CD4-positive, alpha-beta T cell treated with Interleukin-6 for 4 hours (primary cell): ENCODE measurements at places on chromosomes 3 and 15.

- DNase-seq, result no peak
These were observed 132.7 kb downstream of the ATP8B4 start for GRCh38 chr15:49986326-49986725.

DNA sequence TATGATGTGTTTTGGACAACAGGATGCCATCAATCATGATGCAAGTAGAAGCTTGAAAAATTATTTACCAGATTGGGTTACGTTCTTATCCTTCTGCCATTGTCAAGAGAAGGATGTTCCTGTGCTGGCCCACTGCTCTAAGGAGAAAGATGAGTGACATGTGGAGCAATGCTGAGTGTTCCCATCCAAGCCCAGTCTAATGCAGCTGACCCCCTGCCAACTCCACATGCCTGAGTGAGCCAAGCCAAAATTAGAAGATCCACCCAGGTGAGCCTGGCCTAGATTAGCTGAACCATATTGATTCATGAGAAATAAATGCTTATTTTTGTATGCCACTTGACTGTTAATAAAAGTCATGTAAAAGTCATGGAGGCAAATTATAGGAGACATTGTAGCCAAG lies 446.5 kb downstream of the CNTN3 start:
- no peak for DNase-seq

DNA sequence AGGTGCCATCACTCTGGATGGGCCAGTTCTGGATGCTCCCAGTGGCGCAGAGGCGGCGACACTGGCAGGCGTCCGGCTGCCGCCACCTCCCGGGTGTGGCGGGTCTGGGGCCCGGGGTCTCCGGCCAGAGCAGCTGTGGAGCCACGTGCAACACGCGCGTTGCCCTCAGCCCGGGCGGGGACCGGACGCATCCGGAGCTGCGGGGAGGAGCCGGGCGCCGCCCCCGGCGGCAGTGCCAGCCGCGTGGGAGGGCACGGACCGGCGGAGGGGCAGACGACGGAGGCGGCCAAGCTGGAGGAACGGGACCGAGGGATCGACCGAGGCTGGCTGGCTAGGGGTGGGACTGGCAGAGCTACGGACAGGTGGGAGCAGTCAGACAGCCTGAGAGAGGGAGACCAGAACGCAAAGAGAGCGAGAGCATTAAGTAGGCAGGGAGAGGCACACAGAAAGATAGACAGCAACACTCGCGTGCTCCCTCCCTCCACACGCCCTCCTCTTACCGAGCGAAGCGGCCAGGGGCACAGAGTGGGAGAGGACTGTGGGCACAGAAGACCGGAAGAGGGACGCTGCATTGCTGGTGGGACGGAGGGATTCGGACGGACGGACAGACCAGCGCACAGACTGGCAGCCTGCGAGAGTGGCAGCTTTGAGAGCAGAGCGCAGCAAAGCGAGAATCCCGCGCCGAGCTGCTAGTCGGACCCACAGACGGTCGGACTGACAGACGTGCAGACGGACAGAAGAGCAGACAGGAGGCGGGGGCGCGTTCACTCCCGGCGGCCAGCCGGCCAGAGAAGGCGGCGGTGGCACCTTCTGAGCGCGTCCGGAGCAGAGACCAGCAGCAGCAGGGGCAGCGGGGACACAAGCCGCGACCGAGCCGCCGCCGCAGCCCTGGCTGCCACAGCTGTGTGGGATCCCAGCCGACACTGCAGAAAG lies at the start of gene ARPP21:
ARPP21 (plus strand) TSS at position 272 of the 933 bp plus-strand sequence. CDS start 42,227 bp downstream, outside the sequence.
- DNase-seq, result no peak

DNA sequence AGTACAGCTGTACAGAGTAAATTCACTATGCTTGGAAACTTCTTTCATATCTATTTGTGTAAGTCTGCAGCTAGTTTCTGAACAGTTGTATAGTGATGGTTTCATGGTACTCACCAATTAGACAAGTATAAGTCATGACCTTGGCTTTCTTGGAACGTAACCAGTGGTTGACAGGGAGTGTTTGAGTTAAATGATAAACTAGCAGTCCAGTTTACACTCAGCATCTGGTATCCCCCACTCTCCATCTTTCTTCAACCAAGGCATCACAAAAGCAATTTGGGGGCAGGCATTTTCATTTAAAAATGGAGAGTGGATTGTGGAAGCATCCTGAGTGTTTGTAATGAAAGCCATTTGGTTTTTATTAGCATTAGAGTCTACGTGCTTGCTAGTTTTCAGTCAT lies 26.0 kb downstream of the MME start:
- DNase-seq, result no peak

DNA sequence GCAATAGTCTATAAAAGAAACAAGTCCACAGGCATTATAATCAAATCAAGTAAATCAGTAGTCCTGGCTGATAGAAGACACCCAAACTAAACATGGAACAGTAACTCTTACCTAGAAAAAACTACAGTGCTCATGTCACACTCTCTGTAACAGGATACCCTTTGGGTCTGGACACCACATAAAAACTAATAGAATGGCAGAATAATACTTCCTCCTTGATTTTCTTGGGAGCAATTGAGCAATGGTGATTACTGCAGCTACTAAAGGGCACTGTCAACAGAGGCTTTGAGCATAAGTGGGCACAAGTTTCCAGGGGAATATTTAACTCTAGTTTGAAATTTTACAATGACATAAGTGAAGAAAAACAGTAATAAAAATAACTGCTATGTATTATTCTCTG lies 59.5 kb downstream of the GLB1 start:
- DNase-seq, result no peak

- DNase-seq, result no peak
These were observed 45.8 kb upstream of the FSIP1 start for GRCh38 chr15:39828374-39828931.

DNA sequence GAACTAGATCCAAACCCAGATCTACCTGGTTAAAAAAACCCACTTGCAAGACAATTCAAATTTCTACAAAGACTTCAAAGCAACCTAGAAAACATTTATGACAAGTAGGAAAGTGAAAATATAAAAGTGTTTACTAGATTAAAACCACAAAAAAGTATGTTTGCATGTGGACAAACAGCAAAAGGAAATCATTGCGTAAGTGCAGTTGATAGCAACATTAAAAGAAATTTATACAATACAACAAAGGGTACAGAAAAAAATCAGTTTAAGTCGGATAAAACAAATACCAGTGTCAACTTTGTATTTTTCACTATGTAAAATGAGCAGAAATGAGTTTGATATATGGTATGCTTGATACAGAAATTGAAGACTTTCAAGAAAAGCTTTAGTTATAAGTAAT lies 2.6 kb downstream of the EIF5A2 start:
- DNase-seq, result no peak

GRCh38 chr15:60529332-60529731 lies 50.4 kb upstream of the ICE2 start:
- no peak for DNase-seq
